ENCODE measurements at places on chromosomes 13 and 19.

- no peak for DNase-seq
Observed at GRCh38 chr13:51249255-51249654, 27.1 kb downstream of the FAM124A start.

DNA sequence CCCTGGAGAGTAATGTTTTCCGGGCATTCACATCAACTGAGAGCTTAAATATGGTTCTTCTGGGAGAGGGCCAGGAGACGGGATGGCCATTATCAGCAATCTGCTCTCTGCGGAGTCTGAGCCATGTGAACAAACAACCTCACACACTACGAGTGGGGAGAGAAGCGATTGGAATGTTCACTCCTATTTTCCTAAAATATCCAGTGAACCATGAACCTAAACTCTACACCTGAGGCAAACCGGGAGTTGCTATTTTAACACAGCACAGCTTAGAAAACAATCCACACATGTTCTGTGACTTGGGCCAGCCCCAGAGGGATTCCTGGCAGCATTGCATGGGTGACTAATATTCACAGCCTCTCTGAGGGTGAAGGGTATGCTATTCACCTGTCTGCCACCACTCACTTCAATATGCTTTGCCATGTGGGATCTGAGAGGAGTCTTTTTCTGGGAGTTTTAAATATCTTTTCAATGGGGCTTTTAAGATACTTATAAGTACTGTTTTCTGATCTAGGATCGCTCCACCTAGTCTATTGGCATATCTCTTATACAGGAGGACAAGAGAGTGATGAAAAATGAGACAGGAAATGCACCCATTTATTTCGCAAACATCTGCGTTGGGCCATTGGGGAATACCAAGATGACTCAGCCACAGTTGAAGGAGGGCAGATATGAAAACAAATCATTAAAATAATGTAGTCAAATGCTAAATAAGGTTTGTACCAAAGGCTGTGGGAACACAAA, 72.6 kb upstream of the SERP2 start:
- no peak for DNase-seq

DNA sequence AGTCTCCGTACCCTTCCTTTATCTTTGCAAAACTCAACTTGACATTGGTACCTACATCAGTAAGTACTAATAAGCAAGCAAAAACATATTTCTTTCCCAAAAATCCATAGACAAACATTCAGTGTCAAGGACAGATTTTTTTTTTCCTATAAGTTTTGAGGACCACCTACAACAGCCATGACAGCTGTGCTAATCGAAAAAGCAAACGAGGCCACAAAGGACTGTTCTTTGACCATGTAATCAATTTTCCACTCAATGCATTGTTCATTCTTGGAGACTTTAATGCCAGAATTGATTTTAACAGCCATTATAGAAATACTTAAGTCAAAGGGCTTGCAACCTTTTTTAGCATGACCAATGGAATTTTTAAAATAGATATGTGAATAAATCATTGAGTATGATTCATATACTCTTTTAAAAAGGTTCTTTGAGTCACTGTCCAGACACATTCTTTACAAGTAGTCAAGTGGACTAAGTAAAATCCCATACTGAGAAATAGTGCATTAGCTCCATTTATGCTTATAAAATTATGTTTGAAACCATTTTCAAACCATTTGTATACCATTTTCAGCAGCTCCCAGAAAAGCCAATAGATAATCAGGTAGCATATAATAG, 323.9 kb downstream of the MZT1 start:
- DNase-seq = no peak

DNA sequence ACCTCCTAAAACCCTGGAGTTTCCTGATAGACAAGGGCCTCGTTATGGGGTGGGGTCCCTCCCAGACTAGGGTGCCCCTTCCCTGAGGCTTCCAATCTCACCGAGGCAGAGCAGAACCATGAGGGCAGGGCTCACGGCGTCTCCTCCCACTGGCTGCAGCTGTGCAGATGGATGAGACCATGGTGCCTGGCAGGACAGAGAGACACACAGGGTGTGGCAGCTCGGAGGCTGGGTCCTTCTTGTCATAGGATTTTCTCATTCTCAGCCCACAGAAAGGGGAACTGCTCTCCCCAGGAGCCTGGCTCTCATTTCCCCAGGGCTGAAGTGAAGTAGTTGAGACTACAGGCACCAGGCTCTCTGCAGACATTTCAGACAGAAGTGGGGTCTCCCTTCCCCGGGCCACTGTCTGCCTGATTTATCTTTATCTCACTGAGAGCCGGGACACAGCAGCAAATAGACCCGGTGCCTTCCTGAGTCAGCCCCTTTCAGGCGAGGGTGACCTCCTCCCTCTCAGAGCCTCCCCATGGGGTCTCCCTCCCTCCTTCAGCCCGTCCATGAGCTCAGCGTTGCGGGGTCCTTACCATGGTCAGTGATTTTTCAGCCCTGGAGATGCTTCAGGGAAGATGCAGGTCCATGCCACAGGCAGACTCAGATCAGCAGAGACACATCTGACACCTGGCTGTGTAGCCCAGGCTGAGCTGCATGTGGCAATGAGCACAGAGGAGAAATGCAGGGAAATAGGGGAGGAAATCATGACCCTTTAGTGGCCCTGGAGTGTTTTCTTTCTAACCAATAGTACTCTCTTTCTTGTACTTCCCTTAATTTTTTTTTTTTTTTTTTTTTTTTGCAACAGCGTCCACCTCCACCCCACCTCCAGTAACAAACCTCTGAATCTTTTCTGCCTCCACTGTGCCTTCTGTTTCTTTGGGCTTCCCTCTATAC, at the start of gene LILRA5:
TSS of gene LILRA5 (minus strand) at position 731 of the 942 bp plus-strand sequence. CDS start at position 584, 147 bp downstream.
- DNase-seq = no peak

DNA sequence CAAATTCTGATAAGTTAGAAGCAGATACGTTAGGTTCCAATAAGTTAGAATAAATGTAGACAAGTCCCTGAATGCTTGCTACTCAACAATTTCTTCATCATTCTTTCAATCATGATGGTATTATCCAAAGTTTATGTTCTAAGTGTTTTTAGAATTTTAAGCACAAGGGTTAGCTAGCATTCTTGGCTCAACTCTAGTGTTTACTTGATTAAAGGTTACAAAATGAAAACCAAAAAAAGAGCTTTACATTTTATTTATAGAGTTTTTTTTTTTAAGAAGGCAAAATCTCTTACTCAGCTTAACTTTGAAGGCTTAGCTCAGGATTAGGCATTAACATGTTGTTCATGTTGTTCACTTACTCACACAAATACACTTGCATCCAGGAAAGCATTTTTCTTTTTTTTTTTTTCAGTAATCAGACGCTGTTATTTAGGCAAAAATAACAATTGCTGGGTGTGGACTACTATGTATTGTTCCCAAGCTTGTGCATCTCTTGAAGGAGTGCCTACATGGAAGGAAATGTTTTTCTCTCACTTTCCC, 420.6 kb downstream of the DCT start:
- no peak for DNase-seq

GRCh38 chr19:13173139-13173737, 23.0 kb downstream of the IER2 start:
- DNase-seq = no peak

DNA sequence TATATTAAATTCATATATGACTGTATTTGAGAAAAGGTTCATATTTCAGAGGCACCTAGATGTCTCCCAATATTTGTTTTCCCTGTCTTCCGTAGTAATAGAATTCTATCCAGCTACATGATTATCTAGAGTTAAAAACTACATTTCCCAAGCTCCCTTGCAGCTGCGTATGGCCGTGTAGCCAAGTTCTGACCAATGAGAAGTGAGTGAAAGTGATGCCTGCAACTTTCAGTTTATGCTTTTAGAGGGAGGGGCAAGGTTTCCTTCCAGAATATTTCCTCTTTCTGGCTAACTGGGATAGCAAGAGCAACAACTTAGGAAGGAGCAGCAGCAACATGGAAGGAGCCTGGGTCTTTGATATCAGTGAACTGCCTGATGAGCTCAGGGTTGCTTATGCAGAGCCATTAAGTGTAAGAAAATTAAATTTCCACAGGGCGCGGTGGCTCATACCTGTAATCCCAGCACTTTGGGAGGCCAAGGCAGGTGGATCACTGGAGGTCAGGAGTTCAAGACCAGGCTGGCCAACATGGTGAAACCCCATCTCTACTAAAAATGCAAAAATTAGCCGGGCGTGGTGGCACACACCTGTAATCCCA, 23.2 kb upstream of the CYP2A13 start:
- DNase-seq = no peak

DNA sequence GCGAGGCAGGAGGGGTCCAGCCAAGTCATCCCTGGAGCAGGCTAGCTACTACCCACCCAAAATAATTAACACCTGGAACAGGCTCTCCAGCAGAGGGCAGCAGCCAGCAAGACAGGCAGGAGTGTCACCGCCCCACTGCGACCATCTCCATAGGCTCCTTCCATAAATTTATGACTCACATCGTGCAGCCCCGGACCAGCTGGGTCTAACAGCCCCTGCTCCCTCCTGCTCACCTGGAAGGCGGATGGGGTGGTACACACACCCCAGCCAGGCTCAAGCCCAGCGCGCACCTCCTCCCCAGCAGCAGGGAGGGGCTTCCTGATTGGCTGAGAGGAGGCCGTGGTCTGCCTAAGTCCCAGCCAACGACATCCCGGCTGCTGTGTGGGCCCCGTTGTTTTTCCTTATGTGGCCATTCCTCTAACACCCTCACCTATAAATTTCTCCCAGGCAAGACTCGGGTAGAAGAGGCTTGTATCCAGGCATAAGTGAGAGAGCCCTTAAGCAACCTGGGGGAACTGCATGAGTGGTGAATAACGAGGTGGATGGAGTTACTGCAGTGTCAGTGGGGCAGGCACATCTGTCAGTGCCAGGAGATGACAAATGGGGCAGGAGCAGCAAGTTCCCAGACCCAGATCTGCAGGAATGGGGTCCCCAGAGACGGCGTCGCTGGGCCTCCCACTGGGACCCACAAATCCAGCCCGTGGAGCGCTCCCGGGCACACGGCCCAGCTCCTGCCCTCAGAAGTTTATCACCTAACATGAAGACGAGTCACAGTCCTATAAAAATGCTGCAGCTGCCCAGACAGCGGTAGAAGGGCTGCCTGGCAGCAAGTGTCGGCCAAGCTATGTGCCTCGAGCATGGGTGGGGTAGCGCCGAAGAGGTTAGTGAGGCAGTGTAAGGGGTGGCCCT, 43.1 kb downstream of the CEBPG start:
- no peak for DNase-seq

GRCh38 chr13:48252176-48252575, 19.2 kb downstream of the ITM2B start:
- DNase-seq = no peak

GRCh38 chr19:39839678-39840327, 5.8 kb upstream of the DYRK1B start:
- no peak for DNase-seq

DNA sequence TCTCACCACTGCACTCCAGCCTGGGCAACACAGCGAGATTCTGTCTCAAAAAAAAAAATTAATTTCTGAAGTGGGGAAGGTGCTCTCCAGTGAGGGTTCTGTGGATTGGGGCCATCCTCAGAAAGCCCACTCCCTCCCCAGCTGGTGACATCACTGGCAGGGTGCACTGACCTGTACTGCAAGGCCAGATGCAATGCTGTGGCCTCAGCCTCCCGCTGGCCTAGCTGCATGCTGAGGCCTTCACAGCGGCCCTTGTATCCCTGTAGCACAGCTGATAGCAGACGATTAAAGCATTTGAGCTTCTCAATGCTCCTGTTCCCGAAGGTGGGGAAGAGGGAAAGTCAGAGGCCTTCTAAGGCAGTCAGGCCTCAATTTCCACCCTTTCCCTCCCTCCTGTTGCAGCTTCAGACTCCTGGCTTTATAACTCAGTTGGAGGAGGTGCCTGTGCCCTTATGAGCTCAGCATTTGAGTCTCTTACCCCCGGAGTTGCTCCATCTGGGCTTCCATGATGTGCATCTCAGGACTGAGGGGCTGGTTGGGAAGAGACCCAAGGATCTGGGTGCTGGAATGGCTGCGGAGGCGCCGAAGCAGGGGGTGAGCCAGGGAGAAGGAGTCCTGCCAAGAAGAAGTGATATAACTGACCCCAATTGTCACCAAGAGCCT, 5.3 kb downstream of the USHBP1 start:
- no peak for DNase-seq

GRCh38 chr19:43532571-43532961, 422 bp upstream of the ZNF575 start:
- DNase-seq = no peak

DNA sequence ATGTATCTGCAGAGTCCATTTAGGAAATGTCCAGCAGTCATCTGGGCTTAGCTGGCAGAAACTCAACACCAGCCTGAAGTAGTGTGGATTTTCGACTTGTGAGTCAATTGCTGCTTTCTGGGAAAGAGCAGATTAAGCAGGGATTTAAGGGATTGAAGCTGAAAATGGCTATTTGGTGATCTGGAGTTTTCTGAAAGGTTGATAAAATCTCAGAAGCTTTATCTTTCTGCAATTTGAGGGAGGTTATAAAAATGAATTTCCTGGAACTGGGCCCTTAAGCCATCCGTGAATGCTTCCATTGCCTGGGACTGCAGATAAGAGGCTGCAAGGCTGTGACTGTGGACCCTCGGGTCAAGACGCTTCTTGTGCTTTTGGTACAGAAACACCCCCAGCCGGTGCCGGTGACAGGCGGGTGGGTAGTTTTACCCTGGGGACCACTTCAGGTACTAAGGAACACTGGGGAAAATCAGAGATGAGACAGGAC, 61.5 kb downstream of the COL4A1 start:
- no peak for DNase-seq

DNA sequence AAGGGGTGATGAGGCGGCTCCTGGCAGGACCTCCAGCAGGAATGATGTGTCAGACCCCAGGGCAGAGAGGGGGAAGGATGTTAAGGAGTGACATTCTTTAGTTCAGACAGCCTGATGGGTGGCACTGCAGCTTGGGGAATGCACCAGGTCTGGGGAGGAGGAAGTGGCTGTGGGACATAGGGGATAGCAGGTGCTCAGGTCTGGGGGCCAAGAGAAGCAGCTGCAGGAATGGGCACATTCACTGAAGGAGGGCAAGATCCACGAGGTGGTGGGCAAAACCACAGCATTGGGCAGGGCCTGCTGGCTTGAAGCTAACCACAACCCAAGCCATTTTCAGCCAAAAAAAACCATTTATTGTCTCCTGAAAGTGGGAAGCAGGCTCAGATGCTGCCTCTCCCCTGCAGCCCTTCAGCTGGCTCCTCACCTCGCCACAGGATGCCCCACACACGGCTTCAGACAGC, 26.5 kb downstream of the COMP start:
- DNase-seq = no peak

DNA sequence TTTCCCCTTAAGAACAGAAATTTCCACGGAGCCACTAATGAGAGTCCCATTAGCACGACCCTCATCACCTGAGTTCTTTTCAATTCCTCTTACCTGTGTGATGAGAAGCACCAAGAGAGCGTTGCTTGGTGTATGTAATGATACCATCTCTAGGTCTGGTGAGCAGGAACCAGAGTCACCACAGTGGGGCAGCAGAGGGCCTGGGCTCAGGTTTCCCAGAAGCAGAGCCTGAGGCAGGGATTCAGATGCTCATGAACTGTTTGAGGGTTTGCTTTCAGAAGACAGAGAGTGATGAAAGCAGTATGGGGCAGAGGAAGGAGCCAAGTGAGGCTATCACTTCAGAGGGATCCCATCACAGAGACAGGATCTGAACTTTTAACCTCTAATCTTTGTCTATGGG, 3.1 kb upstream of the PTPRH start:
- no peak for DNase-seq

GRCh38 chr19:15828121-15828610, 12.7 kb upstream of the OR10H1 start:
- no peak for DNase-seq

GRCh38 chr13:84925443-84925842, 873.8 kb downstream of the SLITRK6 start:
- no peak for DNase-seq

GRCh38 chr13:36571444-36571843, 102.4 kb upstream of the SERTM1 start:
- DNase-seq = no peak

Data from thoracic aorta (tissue), 2 donors.